Osteocyte (in vitro differentiated cells): ENCODE measurements at places on chromosomes 6 and 20. TPM values are rescaled to one million over a fixed set of nuclear protein-coding genes. Genes with fewer than 3 reads are reported as not detected.

The HAO1 gene
- not detected in 2 replicates for total RNA-seq

DNA sequence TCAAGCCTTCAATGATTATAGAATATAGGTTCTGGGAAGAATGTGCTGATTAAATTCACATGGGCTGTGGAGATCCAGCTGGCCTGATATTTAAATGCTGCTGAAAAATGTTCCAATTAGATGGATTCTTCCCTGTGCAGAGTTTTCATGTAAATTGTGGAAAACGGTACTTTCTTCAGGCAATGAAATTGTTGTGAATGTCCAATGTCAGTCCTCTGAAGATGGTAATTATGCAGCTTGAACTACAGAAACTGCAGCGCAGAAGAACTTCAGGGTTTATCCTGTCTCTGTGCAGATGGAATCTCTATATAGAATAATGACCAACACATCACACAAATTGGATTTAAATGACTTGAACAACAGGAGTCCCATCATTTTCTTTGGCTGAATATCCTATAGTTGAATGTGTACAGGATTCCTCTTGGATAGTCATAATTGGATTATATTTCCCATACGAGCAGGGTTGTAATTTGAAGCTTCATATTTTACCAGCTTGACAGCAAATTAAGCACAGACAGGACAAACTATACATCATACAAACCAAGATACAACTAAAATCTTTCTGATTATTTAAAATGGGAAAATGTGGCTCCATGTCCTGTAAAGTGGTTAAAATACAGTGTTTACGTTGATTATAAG is 82.3 kb downstream of the CAP2 start:
- H3K4me3 ChIP-seq = no peak overlapping the region
- H3K36me3 ChIP-seq = peaks cover 7% of the 10 kb centered on the region
- DNase-seq = no peak
- peaks cover 43% of the 10 kb centered on the region for H3K4me1 ChIP-seq

DNA sequence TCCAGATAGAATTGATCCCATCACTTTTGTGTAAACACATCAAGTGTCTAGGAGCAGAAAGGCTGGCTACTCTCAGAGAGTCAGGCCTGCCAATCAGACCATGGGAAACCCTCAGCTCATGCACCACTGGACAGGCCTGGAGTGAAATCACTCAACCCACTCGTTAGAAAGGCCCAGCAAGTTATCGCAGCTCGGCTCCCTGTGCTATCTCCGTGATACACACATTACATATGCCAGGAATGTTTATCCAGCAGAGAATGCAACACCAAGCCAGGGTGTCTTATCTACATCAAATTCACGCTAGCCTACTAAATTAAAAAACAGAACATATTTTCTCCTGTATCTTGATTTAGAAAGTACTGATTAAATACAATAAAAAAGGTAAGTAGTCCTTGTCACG is 232.4 kb upstream of the FOXQ1 start:
- peaks cover 2% of the 10 kb centered on the region for H3K4me1 ChIP-seq
- DNase-seq = no peak
- H3K27ac ChIP-seq = no peak overlapping the region
- H3K27me3 ChIP-seq = no peaks in the 10 kb centered on the region
- no peak overlapping the region for H3K4me3 ChIP-seq

The GCNT2 gene
- total RNA-seq = 0.19 and 0.21 TPM in 2 replicates

- H3K27me3 ChIP-seq = no peaks in the 10 kb centered on the region
- no peak overlapping the region for H3K27ac ChIP-seq
- H3K4me1 ChIP-seq = no peaks in the 10 kb centered on the region
- DNase-seq = no peak
Measured at GRCh38 chr20:3502878-3503277, 32.1 kb downstream of the ATRN start.

DNA sequence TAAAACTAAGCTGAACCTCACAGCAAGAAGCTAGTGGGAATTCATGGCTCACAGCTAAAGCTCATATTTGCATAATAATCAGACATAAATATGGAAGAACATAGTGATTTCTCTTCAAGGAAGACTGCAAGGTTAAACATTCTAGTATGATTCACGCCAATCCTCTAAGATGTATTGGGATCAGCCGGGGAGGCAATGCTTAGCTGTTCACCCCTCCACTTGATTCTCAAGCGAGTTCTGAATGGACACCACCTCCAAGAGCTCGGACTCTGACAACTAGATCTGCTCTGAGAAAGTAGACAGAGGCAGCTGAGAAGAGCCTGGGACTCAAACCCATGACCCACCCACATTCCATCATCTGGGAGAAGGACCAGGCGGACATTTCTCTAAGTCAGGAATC is 118.4 kb upstream of the EDN1 start:
- H3K36me3 ChIP-seq = no peaks in the 10 kb centered on the region
- peaks cover 3% of the 10 kb centered on the region for H3K4me1 ChIP-seq
- DNase-seq = no peak
- no peak overlapping the region for H3K27ac ChIP-seq
- no peaks in the 10 kb centered on the region for H3K27me3 ChIP-seq
- H3K4me3 ChIP-seq = no peak overlapping the region

The C6orf163 gene
- total RNA-seq = 3.8 and 5.1 TPM in 2 replicates

The CNKSR3 gene
- total RNA-seq = 14.6 and 15.3 TPM in 2 replicates
